ENCODE measurements at places on chromosomes 5 and 9. TPM values are rescaled to one million over a fixed set of nuclear protein-coding genes. Genes with fewer than 3 reads are reported as not detected.

Gene SLCO6A1
- not detected for polyA plus RNA-seq

DNA sequence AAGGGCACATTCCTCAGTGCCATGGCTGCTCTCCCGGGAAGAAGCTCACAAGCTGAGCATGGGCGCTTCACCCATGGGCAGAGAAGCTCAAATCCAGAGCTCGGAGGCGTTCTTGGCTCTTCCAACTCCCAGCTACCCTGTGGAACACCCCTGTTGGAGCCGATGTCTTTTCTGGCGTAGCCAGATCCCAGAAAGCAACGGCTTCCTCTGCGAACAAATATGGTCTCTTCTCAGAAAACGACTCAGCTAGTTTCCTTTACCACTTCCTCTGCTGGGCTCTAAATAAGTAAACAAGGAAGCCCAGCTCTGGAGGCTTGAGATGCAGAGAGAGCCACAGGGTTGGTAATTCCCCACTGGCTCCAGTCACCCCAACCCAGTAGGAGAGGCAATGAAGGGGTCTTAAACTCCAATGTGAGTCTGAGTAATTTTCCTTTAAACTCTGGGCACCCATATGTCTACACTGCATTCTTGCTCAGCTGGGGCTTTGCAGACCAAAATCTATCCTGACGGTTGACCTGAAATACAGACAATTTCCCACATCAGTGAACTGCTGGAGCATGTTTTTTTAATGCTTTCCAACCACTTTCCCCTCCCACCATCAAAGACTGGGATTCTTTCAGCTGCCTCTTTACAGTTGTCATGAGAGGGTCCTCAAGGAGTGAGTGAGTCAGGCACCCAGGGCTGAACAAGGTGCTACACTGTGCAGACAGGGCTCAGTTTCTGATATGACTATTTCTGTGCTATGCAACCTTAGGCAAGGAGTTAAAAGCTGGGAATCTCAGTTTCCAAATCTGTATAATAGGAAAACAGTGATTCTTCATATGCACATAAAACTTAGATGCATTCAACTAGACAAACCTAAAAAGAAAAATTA lies at the start of gene LCP2:
TSS of gene LCP2 (minus strand) at position 189 of the 874 bp plus-strand sequence. CDS start at position 23, 166 bp downstream.
- H3K4me1 ChIP-seq: no peaks in the 10 kb centered on the region
- no peak within 1 kb of the TSS for H3K4me3 ChIP-seq
- no peaks in the 10 kb centered on the region for H3K36me3 ChIP-seq
- DNase-seq: no peak

Gene GZMA
- 0.91 TPM for polyA plus RNA-seq

GRCh38 chr5:165201369-165201768 lies 1696.0 kb downstream of the MAT2B start:
- DNase-seq: no peak
- H3K4me3 ChIP-seq: no peak overlapping the region
- no peaks in the 10 kb centered on the region for H3K4me1 ChIP-seq
- no peak overlapping the region for H3K27ac ChIP-seq

DNA sequence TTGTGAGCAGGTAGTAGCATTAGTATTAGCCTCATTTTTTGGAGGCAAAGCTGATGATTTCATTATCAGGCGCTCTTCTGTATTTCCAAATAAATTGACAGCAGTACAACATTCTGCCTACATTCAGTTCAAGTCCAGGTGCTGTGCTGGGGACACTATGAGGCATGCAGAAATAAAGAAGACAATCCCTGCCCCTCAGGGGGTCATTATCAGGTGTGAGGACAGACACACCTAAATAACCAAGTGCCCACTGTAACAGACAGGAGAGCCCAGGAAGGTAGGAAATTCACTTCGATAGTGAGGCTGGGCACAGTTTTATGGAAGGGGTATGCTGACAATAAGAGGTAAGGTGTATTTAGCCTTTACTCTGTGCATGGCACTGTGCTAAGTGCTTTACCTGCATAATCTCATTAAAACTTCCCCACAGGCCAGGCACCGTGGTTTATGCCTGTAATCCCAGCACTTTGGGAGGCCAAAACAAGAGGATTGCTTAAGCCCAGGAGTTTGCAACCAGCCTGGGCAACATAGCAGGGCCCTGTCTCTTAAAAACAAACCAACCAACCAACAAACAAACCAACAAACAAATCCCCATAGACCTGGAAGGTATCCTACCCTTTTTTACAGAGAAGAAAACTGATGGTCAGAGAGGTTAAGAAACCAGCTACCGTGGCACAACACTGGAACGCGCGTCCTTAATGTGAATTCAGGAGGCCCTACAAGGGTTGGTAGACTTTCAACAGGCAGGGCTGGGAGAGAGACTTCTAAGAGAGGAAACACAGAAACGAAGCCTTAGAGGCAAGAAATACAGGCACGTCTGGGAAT lies 17.5 kb upstream of the GPX3 start:
- H3K36me3 ChIP-seq: no peaks in the 10 kb centered on the region
- H3K4me3 ChIP-seq: no peak overlapping the region
- no peak for DNase-seq
- no peaks in the 10 kb centered on the region for H3K27me3 ChIP-seq
- no peaks in the 10 kb centered on the region for H3K4me1 ChIP-seq
- H3K27ac ChIP-seq: no peak overlapping the region

DNA sequence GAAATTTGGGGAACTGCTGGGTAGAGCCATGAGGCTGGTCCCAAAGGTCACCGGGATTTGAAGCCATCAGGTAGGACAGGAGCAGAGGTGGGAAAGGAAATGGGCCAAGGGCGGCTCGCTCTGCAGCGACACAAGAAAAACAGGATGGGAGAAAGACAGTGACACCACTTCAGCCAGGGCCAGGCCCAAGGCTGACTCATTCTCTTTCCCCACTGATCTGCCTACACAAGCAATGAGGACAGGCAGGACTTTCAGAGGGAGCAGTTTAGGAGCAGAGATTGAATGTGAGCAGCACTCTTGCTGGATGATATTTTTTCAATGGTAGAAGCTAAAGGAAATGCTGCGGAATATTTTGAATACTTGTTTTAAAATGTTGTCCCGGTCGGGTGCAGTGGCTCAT lies 3.5 kb downstream of the RUFY1 start:
- DNase-seq: no peak
- H3K27ac ChIP-seq: no peak overlapping the region
- no peaks in the 10 kb centered on the region for H3K27me3 ChIP-seq
- H3K4me1 ChIP-seq: no peaks in the 10 kb centered on the region

Gene CENPP
- polyA plus RNA-seq: 0.46 TPM

Gene ADAMTS13
- 13.6 TPM for polyA plus RNA-seq

GRCh38 chr5:180803181-180804128 lies 849 bp upstream of the MGAT1 start:
- peaks cover 32% of the 10 kb centered on the region for H3K4me1 ChIP-seq
- DNase-seq: peak; percentile 45
- peak overlapping the region; percentile 52 for H3K27ac ChIP-seq
- no peaks in the 10 kb centered on the region for H3K36me3 ChIP-seq

Gene FIBCD1
- polyA plus RNA-seq: not detected

DNA sequence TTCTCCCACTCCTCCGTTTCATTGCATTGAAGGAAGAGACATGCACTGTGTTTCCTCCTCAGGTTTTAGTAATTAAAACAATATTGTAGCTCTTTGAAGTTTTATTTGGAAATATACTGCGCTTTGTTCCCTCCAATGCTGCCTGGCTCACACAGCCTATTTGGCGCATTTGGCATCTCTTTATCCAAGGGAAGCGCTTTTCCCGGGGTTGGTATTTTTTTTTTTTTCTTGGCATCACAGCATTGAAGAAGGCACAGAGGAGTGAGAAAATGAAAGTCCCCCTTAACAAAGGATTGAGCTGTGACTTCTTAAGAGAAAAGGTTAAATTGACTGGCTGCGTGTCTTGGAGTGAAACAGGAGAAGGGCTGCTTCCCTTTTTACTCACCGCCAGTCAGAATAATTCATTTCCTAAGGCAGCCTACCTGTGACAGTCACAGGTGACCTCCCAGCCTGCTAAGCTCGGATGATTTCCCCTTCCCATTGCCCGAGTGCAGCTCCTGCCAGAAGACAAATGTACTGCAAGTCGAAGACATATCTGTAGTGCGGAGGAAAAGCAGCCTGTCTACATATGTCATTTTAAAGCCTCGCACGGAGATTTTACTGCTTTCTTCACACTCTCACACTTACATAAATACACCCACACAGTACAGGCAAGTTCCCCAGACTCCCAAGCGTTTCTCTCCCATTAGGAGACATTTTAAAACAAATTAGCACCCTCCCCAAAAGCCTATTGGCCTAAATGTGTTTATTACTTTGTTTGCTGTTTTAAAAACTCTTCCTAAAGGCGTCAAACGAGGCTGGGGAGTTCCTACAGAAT lies 665.5 kb upstream of the ZNF608 start:
- no peak overlapping the region for H3K4me3 ChIP-seq
- H3K27ac ChIP-seq: peak overlapping the region; percentile 71
- DNase-seq: no peak

GRCh38 chr9:4922730-4923129 lies 62.3 kb upstream of the JAK2 start:
- H3K4me1 ChIP-seq: no peaks in the 10 kb centered on the region
- H3K4me3 ChIP-seq: no peak overlapping the region
- no peak for DNase-seq
- H3K27ac ChIP-seq: no peak overlapping the region

GRCh38 chr5:6273090-6273735 lies 105.1 kb downstream of the MED10 start:
- H3K36me3 ChIP-seq: no peaks in the 10 kb centered on the region
- no peaks in the 10 kb centered on the region for H3K4me1 ChIP-seq
- H3K27me3 ChIP-seq: no peaks in the 10 kb centered on the region
- H3K4me3 ChIP-seq: no peak overlapping the region
- no peak for DNase-seq

GRCh38 chr5:67215519-67216471 lies 19.2 kb upstream of the CD180 start:
- H3K27me3 ChIP-seq: no peaks in the 10 kb centered on the region
- no peaks in the 10 kb centered on the region for H3K36me3 ChIP-seq
- H3K4me1 ChIP-seq: peaks cover 18% of the 10 kb centered on the region
- no peak overlapping the region for H3K4me3 ChIP-seq
- H3K27ac ChIP-seq: peak overlapping the region; percentile 69

DNA sequence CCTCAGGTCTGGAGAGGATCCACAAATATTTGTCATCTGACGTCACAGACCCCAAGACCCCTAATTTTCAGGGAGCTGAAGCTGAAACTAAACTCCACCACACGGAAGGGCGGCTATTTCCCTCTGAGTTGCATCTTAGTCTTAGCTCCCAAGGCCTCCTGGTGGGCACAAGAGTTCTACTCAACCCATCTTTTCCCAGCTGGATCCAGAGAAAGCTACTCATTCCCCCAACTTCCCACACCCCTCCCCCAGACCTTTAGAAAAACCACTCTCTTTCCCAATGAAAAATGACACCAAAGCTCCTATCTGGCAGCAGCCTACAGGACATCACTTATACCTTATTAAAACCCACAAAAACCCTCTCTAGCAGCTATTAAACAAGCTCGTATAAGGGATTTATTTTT lies 67.1 kb upstream of the SLC1A1 start:
- no peaks in the 10 kb centered on the region for H3K36me3 ChIP-seq
- H3K4me3 ChIP-seq: no peak overlapping the region
- no peak overlapping the region for H3K27ac ChIP-seq
- DNase-seq: no peak
- H3K4me1 ChIP-seq: no peaks in the 10 kb centered on the region

GRCh38 chr5:168860503-168860902 lies 281.3 kb upstream of the PANK3 start:
- no peaks in the 10 kb centered on the region for H3K4me1 ChIP-seq
- no peak for DNase-seq
- H3K27me3 ChIP-seq: no peaks in the 10 kb centered on the region
- no peaks in the 10 kb centered on the region for H3K36me3 ChIP-seq

- no peaks in the 10 kb centered on the region for H3K27me3 ChIP-seq
- DNase-seq: peak; percentile 71
- H3K4me1 ChIP-seq: peaks cover 10% of the 10 kb centered on the region
- H3K27ac ChIP-seq: no peak overlapping the region
These were observed 26.0 kb downstream of the ARRDC3 start for GRCh38 chr5:91357012-91357634.

- no peaks in the 10 kb centered on the region for H3K4me1 ChIP-seq
- H3K27ac ChIP-seq: no peak overlapping the region
- no peaks in the 10 kb centered on the region for H3K36me3 ChIP-seq
- no peaks in the 10 kb centered on the region for H3K27me3 ChIP-seq
- no peak overlapping the region for H3K4me3 ChIP-seq
These were observed 161.0 kb upstream of the TUT7 start for GRCh38 chr9:86515221-86515620.

GRCh38 chr5:83035373-83036100 lies 41.7 kb downstream of the TMEM167A start:
- no peaks in the 10 kb centered on the region for H3K4me1 ChIP-seq
- no peak overlapping the region for H3K4me3 ChIP-seq
- H3K27me3 ChIP-seq: no peaks in the 10 kb centered on the region
- no peak overlapping the region for H3K27ac ChIP-seq
- no peaks in the 10 kb centered on the region for H3K36me3 ChIP-seq

GRCh38 chr9:3957306-3957705 lies 342.6 kb downstream of the GLIS3 start:
- H3K36me3 ChIP-seq: no peaks in the 10 kb centered on the region
- no peaks in the 10 kb centered on the region for H3K4me1 ChIP-seq
- no peak overlapping the region for H3K4me3 ChIP-seq
- DNase-seq: no peak

- no peak overlapping the region for H3K27ac ChIP-seq
- no peaks in the 10 kb centered on the region for H3K36me3 ChIP-seq
- no peak overlapping the region for H3K4me3 ChIP-seq
- no peaks in the 10 kb centered on the region for H3K27me3 ChIP-seq
- DNase-seq: no peak
- peaks cover 5% of the 10 kb centered on the region for H3K4me1 ChIP-seq
These were observed 5.5 kb upstream of the AK3 start for GRCh38 chr9:4746278-4747030.

DNA sequence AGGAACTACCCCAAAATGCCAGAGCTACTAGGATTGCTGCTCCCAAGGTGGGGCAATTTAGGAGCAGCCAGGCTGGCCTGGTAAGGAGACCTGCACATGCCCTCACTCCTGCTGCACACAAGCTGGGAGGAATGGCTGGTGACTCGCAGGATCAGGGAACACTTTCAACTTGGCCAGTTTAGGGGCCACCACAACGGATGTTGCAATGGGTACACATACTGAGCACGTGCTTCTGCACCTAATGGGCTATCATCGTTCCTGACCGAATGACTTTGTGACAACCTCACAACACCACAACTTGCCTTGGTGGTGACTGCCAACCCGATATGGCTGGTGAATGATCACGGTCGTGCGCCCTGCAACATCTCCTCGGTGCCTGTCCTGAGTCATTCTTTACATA lies 172.0 kb downstream of the ROR2 start:
- no peak for DNase-seq
- H3K36me3 ChIP-seq: no peaks in the 10 kb centered on the region
- H3K4me3 ChIP-seq: no peak overlapping the region
- H3K27ac ChIP-seq: no peak overlapping the region
- no peaks in the 10 kb centered on the region for H3K27me3 ChIP-seq

GRCh38 chr5:178418471-178419010 lies 171.7 kb downstream of the COL23A1 start:
- H3K27ac ChIP-seq: no peak overlapping the region
- no peaks in the 10 kb centered on the region for H3K27me3 ChIP-seq
- no peak for DNase-seq
- no peaks in the 10 kb centered on the region for H3K4me1 ChIP-seq

Gene SURF2
- polyA plus RNA-seq: 52.4 TPM

- H3K36me3 ChIP-seq: no peaks in the 10 kb centered on the region
- no peaks in the 10 kb centered on the region for H3K27me3 ChIP-seq
- no peak overlapping the region for H3K27ac ChIP-seq
- no peaks in the 10 kb centered on the region for H3K4me1 ChIP-seq
- no peak for DNase-seq
These were observed 14.9 kb downstream of the MEGF10 start for GRCh38 chr5:127305493-127305892.
